Stimulated activated CD4-positive, alpha-beta T cell treated with anti-CD3 and anti-CD28 coated beads, Interleukin-4, amount 100 ng/mL, for 24 hours (primary cell): ENCODE measurements at places on chromosomes 11 and 22.

DNA sequence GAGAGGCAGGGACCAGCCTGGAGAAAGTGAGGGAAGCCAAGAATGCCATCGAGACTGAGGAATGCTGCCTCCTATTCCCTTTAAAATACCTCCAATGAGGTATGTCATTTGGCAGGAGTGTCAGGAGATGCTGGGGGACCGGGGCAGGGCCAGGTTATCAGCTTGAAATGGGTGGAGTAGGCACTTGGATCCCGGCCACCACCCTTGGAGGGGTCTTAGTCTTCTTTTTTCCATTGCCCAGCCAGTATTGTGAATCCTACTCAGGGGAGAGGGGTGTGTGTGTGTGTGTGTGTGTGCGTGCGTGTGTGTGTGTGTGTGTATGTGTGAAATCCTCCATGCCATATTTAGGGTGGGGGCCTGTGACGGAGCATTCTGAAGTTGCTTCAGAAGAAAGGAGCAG, 116.2 kb downstream of the ZBTB16 start:
- DNase-seq = no peak

DNA sequence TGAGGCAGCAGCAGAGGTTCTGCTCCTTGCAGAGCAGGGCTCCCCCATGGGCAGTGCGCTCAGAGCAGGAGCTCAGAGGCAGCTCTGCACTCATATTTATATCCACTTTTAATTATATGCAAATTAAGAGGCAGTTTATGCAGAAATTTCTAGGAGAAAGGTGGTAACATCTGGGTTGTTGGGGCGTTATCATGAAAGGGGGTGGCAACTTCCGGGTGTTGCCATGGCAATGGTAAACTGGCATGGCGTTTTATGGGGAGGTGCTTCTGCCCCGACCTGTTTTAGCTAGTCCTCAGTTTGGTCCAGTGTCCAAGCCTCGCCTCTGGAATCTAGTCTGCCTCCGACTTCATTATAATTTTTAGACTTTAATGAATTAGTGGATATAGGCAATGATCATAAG, 1191.7 kb downstream of the TBC1D22A start:
- DNase-seq = no peak

DNA sequence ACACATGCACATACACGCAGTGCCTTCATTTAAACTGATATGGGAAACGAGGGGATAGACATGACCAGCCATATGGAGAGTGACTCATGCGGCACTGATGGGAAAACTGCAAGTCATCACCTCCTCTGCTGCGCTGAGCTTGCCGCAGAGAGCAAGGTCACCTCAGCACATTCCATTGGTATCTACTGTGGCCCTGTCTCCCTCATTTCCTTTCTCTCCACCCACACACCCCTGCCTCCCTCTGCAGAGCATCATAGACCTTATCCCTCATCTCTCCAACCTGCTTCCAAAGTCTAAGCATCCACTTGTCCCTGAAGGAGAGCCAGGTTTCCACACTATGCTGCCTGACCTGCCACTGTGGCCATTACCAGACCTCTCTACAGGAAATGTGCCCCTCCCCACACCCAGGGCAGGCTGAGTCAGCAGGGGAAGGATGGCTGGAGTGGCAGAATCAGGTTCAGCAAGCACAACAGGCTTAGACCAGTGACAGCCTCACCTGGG, 116.9 kb upstream of the SNX19 start:
- no peak for DNase-seq

DNA sequence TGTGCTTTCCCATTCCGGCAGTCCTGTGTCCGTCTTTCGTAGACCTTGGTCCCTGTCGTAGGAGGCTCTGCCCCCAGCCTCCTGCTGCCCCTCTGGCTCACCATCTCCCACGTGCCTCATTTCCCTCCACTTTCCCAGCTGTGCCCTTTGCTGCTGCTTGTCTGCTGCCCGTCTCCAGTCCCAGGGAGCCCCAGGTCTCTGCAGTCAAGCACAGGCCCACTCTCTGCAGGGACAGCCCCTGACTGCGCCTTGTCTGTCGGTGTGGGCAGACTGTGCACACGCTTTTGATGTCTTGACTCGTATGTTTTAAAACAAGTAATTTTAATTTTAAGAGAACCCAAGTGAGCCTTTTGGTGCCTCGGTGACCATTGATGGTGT, 12.4 kb downstream of the DGCR8 start:
- DNase-seq = no peak

GRCh38 chr11:128933481-128934178, 9.0 kb downstream of the TP53AIP1 start:
- no peak for DNase-seq

GRCh38 chr11:87398931-87399330, 361.2 kb downstream of the TMEM135 start:
- DNase-seq = no peak
